ENCODE measurements at places on chromosomes 7 and 10. TPM values are rescaled to one million over a fixed set of nuclear protein-coding genes. Genes with fewer than 3 reads are reported as not detected.

The FGL2 gene
- not detected for total RNA-seq

The ZNF485 gene
- 7.8 TPM for total RNA-seq

The SBDS gene
- total RNA-seq = 20.5 TPM

The SFTPA1 gene
- total RNA-seq = not detected

GRCh38 chr10:124125305-124126116 lies 32.1 kb upstream of the CHST15 start:
- no peak overlapping the region for H3K4me3 ChIP-seq
- no peaks in the 10 kb centered on the region for H3K4me1 ChIP-seq
- H3K27me3 ChIP-seq = no peaks in the 10 kb centered on the region
- no peaks in the 10 kb centered on the region for H3K36me3 ChIP-seq

- H3K4me3 ChIP-seq = peak overlapping the region; percentile 66
- peaks cover 100% of the 10 kb centered on the region for H3K27me3 ChIP-seq
- H3K4me1 ChIP-seq = peaks cover 71% of the 10 kb centered on the region
These were observed 1.7 kb upstream of the TBX20 start for GRCh38 chr7:35255443-35256255.

DNA sequence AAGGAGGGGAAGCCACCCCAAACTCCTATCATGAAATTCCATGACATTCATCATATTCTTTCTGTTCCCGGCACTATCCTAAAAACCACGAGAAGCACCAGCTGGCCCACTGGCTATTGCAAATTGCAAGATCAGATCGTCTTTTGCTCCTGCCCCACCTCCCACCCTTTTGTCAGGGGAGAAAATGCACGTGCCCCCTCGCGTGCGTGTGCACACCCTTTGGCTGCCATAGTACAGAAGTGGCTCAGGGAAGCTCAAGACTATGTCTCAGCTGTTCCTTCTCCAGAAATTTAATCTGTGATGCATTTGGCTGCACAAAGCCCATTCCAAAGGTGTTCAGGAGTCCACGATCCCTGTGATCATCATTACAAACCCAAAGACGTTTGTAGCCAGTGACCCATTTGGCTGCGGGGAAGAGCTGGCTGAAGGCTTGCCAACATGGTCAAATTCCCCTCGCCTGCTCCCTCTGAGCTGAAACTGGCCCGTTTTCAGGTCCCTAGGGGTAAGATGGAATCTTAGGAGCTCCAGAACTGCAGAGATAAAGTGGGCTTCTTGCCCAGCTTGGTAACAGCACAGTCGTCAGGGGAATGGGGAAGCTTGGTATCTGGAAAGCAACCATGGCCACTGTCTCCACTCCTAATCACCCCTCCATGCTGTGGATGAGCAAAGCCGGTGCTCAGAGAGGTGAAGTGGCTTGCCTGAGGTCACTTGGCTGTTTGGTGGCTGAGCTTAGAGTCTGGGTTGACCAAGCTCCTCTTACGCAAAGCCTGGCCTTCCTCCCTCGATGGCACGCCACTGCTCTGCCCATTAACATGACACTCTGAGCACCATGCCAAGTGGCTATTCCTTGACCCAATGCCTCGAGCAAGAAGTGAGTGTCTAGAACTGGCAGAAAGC lies 155.4 kb downstream of the NEURL1 start:
- no peak overlapping the region for H3K4me3 ChIP-seq
- H3K27ac ChIP-seq = no peak overlapping the region
- DNase-seq = no peak
- no peaks in the 10 kb centered on the region for H3K36me3 ChIP-seq

- no peak overlapping the region for H3K27ac ChIP-seq
- no peak for DNase-seq
- no peaks in the 10 kb centered on the region for H3K4me1 ChIP-seq
These were observed 16.7 kb upstream of the CNNM1 start for GRCh38 chr10:99312501-99312900.

- no peak overlapping the region for H3K27ac ChIP-seq
- no peaks in the 10 kb centered on the region for H3K4me1 ChIP-seq
- H3K36me3 ChIP-seq = no peaks in the 10 kb centered on the region
- DNase-seq = no peak
These were observed 702.2 kb upstream of the LRRTM3 start for GRCh38 chr10:66223656-66224055.

GRCh38 chr7:108145401-108145800 lies 15.2 kb upstream of the LAMB4 start:
- no peaks in the 10 kb centered on the region for H3K27me3 ChIP-seq
- DNase-seq = peak; percentile 55
- H3K36me3 ChIP-seq = no peaks in the 10 kb centered on the region
- peak overlapping the region; percentile 56 for H3K4me3 ChIP-seq
- no peak overlapping the region for H3K27ac ChIP-seq
- H3K4me1 ChIP-seq = peaks cover 6% of the 10 kb centered on the region

- no peaks in the 10 kb centered on the region for H3K27me3 ChIP-seq
- no peaks in the 10 kb centered on the region for H3K4me1 ChIP-seq
- no peak overlapping the region for H3K4me3 ChIP-seq
- no peak for DNase-seq
- H3K36me3 ChIP-seq = no peaks in the 10 kb centered on the region
- H3K27ac ChIP-seq = no peak overlapping the region
These were observed 150.9 kb upstream of the UNC5B start for GRCh38 chr10:71061472-71061871.

DNA sequence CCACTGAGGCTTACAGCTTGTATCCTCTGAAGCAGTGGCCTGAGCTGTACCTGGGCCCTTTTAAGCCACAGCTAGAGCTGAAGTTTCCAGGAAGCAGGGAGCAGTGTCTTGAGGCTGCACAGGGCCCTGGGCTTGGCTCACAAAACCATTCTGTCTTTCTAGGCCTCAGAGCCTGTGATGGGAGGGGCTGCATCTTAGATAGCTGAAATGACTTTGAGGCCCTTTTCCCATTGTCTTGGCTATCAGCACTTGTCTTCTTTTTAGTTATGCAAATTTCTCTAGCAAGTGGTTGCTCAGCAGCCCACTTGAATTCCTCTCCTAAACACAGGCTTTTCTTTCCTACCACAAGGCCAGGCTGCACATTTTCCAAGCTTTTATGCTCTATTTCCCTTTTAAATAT lies 864.2 kb downstream of the REEP3 start:
- peaks cover 7% of the 10 kb centered on the region for H3K4me1 ChIP-seq
- no peaks in the 10 kb centered on the region for H3K36me3 ChIP-seq
- H3K4me3 ChIP-seq = peak overlapping the region; percentile 17
- no peaks in the 10 kb centered on the region for H3K27me3 ChIP-seq

GRCh38 chr7:101545441-101546190 lies 83.5 kb downstream of the MYL10 start:
- no peak overlapping the region for H3K4me3 ChIP-seq
- H3K4me1 ChIP-seq = no peaks in the 10 kb centered on the region
- no peak for DNase-seq
- no peaks in the 10 kb centered on the region for H3K27me3 ChIP-seq
- no peak overlapping the region for H3K27ac ChIP-seq

- no peaks in the 10 kb centered on the region for H3K4me1 ChIP-seq
- H3K27me3 ChIP-seq = no peaks in the 10 kb centered on the region
- H3K36me3 ChIP-seq = no peaks in the 10 kb centered on the region
- no peak overlapping the region for H3K4me3 ChIP-seq
These were observed 8.4 kb upstream of the SNX13 start for GRCh38 chr7:17948526-17949238.

DNA sequence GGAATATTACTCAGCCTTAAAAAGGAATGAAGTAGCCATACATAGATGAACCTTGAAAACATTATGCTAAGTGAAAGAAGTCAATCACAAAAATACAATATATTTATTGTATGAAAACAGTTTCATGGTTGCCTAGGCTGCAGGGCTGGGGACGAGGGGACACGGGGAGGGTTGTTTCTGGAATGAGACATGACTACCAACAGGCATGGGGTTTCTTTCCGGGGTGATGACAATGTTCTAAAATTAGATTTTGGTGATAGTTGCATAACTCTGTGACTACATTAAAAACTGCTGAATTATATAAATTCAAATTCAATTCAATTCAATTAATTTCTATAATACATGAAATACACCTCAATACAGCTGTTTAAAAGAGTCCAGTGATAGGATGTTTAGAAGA lies 88.0 kb downstream of the ARHGAP22 start:
- H3K4me1 ChIP-seq = no peaks in the 10 kb centered on the region
- DNase-seq = no peak
- no peaks in the 10 kb centered on the region for H3K36me3 ChIP-seq
- no peak overlapping the region for H3K4me3 ChIP-seq

- H3K27me3 ChIP-seq = no peaks in the 10 kb centered on the region
- no peaks in the 10 kb centered on the region for H3K36me3 ChIP-seq
- H3K4me3 ChIP-seq = no peak overlapping the region
- H3K27ac ChIP-seq = no peak overlapping the region
These were observed 50.1 kb upstream of the INPP5A start for GRCh38 chr10:132487241-132488135.

GRCh38 chr7:16210171-16210570 lies 211.2 kb downstream of the CRPPA start:
- H3K4me3 ChIP-seq = no peak overlapping the region
- H3K36me3 ChIP-seq = no peaks in the 10 kb centered on the region
- H3K27ac ChIP-seq = no peak overlapping the region
- DNase-seq = no peak

DNA sequence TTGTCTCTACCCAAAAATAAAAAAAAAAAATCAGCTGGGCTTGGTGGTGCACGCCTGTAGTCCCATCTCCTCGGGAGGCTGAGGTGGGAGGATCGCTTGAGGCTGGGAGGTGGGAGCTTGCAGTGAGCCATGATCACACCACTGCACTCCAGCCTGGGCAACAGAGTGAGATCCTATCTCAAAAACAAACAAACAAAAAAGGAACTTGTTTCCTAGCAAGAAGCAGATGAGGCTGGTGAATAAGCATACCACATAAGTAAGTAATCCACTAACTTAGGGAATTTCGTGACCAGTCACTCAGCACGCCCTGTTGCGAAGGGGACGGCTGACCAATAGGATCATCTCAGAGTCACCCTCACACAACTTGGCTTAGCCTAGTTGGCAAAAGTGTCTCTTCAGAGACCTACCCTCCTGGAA lies 64.6 kb downstream of the CUX1 start:
- H3K36me3 ChIP-seq = no peaks in the 10 kb centered on the region
- peaks cover 49% of the 10 kb centered on the region for H3K4me1 ChIP-seq
- H3K27me3 ChIP-seq = no peaks in the 10 kb centered on the region
- no peak overlapping the region for H3K4me3 ChIP-seq

GRCh38 chr10:43176271-43176670 lies 38.0 kb downstream of the CSGALNACT2 start:
- peaks cover 4% of the 10 kb centered on the region for H3K36me3 ChIP-seq
- DNase-seq = no peak
- H3K27me3 ChIP-seq = no peaks in the 10 kb centered on the region
- no peaks in the 10 kb centered on the region for H3K4me1 ChIP-seq

- H3K4me1 ChIP-seq = peaks cover 22% of the 10 kb centered on the region
- DNase-seq = no peak
- no peak overlapping the region for H3K4me3 ChIP-seq
- no peak overlapping the region for H3K27ac ChIP-seq
- no peaks in the 10 kb centered on the region for H3K27me3 ChIP-seq
These were observed 982.8 kb upstream of the SORCS1 start for GRCh38 chr10:108147346-108147745.

GRCh38 chr10:86644152-86644793 lies 10.1 kb upstream of the OPN4 start:
- H3K4me3 ChIP-seq = no peak overlapping the region
- H3K36me3 ChIP-seq = no peaks in the 10 kb centered on the region
- peaks cover 7% of the 10 kb centered on the region for H3K4me1 ChIP-seq
- no peaks in the 10 kb centered on the region for H3K27me3 ChIP-seq

DNA sequence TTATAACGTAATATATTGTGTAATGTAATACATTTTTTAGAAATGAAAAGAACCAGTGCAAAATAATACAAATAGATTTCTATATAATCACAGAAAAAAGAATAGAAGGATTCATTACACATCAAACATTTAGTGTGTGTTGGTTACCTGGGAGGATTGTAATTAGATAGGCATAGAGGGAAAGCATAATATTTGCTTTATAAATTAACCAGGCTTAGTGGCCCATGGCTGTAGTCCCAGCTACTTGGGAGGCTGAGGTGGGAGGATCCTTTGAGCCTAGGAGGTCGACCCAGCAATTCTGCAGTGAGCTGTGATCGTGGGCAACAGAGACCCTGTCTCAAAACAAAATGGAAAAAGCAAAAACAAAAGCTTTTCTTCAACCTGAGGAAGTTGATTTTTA lies 5.0 kb upstream of the CNOT4 start:
- no peak overlapping the region for H3K27ac ChIP-seq
- H3K27me3 ChIP-seq = no peaks in the 10 kb centered on the region
- H3K4me1 ChIP-seq = no peaks in the 10 kb centered on the region
- no peak for DNase-seq
- H3K4me3 ChIP-seq = no peak overlapping the region

GRCh38 chr7:132577206-132578049 lies 1.2 kb upstream of the PLXNA4 start:
- H3K27ac ChIP-seq = no peak overlapping the region
- H3K4me3 ChIP-seq = peak overlapping the region; percentile 74
- DNase-seq = peak; percentile 84
- peaks cover 76% of the 10 kb centered on the region for H3K27me3 ChIP-seq
